NB4 (cell line): ENCODE measurements at places on chromosomes 2 and 18.

DNA sequence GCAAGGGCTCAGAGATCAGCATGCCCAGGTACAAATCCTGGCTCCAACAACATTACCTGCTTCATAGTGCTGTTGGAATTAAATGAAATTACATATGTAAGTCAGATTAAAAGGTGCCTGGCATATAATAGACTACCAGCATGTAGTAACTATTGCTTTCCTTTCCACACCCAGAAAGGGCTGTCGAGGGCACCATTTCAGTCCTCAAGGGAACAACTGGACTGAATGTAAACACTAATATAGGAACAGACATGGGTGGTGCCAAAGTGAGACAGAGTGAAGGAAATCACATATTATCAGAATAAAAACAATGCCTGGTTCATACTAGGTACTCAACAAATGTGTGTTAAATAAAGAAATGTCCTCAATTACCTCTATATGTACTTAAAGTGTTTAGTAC is 43.3 kb downstream of the FAP start:
- no peak for DNase-seq

- DNase-seq, result no peak
These were observed 628 bp upstream of the CAPG start for GRCh38 chr2:85410584-85411404.

DNA sequence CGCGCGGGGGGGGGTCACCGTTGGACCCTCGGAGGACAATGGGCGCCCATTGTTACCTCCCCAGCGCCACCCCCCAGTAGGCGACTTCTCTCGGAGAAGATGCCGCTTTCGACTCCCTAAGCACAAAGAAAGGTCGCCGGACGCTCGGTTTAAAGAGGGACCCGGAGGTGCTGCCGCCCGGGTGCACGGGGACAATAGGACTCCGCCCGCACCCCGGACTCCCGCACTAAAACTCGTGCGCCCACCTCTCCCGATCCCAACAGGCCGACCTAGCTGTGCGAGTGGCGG is 318 bp upstream of the CDC42EP3 start:
- DNase-seq, result no peak

DNA sequence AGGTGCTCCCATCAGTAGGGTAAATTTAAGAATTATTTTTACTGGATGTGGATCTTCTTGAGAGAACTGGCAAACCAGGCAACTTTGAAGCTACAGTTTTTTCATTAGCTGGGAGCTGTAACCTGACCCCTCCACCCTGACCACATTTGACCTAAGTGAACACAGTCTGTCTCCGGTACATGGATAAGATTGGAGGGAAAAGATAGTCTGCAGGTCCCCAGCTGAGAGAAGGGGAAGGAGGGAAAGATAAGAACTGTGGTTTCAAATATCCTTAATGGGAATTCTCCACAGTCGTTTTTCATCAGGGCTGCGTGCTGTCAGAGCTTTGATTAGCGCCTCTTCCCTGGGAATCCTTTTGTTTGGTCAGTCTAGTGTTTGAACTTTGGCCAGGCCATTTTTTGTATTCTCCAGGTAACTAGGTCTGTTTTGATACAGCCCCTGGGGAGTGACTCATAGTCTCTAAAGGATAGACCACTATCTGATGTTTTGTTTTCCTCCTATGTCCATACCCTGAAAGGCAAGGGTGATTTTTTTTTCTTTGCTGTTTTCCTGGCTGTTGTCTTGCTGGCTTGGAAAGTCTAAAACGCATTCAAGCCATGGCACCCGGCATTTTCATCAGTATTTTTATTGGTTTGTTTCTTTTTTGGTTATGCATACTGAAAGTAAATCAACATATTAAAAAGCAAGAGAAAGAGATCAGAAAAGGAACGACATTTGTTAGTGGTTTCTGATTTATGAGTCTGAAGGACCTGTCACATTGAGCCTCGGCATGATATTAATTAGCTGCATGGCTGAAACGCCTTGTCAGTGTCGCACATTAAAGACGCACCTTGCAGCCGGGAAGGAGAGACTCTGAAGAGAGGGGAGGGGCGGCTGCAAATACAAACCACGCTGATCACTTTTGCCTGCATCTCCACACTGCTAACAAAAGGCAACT is 183.4 kb upstream of the FN1 start:
- peak; percentile 12 for DNase-seq

DNA sequence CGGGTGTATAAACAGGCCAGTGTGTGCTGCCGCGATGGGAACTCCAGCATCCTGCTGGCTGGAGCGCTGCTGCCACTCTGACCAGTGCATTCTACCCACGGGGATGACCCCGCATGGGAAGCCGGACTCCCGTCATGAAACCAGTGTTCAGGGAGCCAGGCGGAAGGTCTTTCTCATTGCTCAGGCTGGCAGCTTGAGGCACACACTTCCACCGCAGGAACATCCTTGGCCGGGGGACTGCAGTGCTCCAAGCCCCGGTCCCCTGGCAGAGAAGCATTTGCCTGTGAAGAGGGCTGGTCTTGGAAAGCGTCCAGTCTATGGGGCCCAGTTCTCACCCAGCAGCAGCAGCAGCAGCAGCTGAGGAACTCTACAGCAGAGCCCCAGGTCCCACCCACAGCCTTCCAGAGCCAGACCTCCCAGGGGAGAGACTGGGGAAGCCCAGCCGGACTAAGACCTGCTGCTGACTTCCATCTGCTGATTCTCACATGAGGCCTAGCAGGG is 235.9 kb downstream of the KLHL29 start:
- DNase-seq, result peak; percentile 68

GRCh38 chr2:158761621-158762020 is 33.5 kb upstream of the DAPL1 start:
- DNase-seq, result peak; percentile 26

DNA sequence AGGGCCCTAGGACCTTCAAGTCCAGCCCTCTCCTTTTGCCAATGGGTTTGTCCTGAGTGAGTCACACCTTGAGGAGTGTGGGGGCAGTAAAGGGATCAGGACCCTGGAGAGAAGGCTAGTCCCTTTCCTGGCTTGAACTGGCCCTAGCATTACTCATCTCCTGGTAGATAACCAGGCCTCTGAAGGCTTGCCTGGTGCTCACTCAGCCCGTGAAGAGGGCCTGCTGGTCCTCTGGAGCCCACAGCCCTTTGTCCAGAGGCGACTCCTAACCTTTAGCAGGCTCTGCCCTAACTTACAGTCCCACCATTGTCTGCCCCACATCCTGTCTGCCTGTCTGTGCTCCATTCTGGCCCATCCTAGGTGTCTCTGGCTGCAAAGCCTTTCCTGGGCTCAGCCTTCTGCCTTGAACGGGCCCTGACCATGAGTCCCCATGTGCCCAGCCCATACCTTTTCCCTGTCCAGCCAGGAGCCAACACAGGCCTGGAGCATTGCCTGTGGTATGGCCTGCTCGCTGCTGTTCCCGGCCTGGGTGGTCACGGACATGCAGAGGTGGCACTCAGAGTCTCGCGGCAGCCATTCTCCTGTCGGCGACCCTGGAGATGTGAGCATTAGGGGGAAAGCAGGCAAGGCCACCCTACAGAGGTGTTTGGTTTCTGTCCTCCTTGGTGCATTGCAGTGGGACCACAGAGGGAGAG is 5.0 kb downstream of the SFTPB start:
- peak; percentile 39 for DNase-seq

- no peak for DNase-seq
These were observed 1.7 kb downstream of the TRAF3IP1 start for GRCh38 chr2:238322001-238322411.

DNA sequence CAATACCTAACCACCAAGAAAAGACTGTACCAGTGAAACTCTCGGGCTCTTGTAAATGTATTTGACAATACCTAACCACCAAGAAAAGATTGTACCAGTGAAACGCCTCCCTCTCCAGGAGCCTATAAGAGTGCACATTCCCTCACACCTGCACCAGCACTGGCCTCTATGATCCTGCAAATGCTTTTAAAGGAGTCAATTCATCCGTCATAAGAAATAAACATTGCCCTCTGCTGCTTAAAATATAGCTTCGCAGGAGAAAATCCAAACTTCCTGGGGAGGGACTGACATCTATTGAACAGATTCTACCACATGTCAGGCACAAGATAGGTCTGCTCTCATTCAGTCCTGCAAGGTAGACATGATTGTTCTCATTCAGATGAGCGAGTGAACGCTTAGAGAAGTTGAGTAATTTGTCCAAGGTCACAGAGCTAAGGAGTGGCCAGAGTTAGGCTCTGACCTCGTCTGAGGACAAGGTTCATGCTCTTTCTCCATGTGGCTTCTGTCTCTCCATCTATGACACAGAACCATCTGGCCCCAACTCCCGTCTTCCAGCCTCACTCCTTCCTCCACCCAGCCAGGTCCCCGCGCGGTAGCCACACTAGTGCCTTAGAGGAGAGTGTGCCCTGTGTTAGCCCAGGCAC is 38.7 kb downstream of the MCFD2 start:
- DNase-seq, result peak; percentile 73

- DNase-seq, result peak; percentile 64
These were observed 564 bp downstream of the LPIN2 start for GRCh38 chr18:3012136-3013023.

- DNase-seq, result peak; percentile 61
These were observed 31.3 kb downstream of the KIAA2012 start for GRCh38 chr2:202104286-202104870.

GRCh38 chr2:104690255-104690984 is 163.5 kb upstream of the POU3F3 start:
- DNase-seq, result no peak

- DNase-seq, result no peak
These were observed 861.8 kb downstream of the BCL11A start for GRCh38 chr2:59691518-59692190.

DNA sequence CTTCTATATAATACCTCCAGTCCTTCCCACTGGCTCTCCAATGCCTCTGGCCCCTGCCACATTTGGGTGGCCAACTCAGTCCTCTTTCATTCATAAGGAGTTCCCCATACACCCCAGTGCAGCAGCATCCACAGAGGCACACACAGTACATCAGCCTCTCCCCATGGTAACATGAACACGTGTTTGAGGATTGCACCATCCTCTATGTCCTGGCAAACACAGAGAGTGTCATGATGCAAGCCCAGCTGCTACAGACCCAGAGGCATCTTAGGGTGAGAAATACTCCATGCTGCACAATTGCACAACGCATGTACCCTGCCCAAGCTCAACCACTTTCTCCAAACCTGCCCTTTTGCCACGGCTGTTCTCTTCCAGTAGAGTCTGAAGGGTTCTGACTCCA is 11.5 kb downstream of the IGFBP5 start:
- DNase-seq, result peak; percentile 96

GRCh38 chr2:40507432-40507831 is 55.5 kb upstream of the SLC8A1 start:
- DNase-seq, result peak; percentile 43

DNA sequence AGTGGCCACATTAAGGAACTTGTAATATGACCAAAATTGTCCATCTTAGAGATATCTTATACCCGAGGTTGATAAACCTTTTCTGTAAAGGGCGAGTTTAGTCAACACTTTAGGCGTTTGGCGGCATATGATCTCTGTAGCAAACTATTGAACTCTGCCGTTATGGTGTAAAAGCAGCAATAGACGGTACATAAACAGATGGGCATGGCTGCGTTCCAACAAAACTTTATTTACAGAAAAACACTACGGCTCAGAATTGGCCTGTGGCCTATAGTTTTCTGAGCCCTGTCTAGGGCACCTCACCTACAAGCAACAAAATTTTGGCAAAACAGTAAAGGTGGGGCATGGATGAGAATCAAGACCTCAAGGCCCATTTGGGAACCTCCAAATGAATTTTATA is 121.9 kb upstream of the HAAO start:
- DNase-seq, result no peak

DNA sequence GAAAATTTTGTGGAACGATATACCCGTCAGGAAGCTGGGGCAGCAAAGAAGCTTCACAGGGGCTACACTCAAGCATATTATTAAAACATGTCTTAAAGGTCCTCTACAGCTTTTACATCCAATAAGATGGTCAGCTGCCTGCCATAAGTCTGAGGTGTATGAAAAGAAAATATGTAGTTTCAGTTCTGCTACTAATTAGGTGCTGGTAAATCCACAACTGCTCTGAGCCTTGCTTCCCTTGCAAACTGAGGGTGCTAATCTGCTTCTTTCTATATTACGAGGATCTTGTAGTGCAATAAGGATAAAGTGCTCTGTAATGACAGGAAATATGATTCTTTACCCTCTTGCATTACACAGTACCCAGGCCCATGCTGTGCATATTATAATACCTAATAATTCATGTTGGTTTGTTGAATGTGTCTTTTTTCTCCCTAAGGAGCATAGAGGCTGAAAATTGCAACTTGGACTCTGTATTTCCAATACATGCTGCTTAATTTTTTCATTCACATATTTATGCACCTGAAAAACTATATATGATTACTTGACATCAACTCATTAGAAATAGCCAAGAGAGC is 14.5 kb upstream of the SLC8A1 start:
- DNase-seq, result no peak

DNA sequence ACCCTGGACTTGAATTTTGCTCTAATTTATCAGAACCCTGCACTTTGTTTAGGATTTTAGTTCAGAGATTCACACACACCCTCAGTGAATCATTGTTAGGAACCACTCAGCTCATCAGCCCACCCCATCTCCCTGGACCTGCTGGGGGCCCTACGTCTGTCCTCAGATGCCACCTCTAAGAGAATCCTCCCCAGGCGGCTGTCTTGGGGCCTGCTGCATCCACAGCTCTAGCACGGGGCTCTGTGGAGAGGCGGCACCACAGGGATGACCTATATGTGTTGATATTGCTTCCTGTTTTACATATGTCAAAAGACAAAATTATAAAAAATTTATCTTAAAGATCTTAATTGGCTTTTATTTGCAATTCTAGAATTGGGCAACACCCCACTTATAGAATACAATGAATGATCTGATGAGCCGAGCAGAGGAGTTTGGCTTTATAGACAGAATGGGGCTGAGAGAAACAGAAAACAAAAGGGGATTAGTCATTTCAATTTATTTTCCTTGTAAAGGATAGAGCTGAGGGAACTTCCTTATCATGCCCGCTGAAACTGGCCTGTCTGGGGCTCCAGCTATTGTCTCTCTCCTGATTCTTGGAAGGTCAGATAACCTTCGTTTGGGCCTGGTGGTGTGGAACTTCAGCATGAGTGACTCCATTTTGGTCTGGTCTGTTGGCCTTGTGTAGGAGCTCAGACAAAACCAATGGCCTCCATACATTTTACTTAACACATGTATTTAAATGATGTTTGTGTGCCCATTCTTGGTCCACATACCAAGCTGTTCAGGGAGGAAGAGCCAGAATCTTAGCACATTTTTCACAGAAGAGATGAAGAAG is 1.4 kb downstream of the MYO7B start:
- DNase-seq, result no peak

GRCh38 chr2:85585781-85586105 is 1.5 kb downstream of the VAMP5 start:
- DNase-seq, result no peak
